ENCODE measurements at places on chromosomes 11 and 22.

DNA sequence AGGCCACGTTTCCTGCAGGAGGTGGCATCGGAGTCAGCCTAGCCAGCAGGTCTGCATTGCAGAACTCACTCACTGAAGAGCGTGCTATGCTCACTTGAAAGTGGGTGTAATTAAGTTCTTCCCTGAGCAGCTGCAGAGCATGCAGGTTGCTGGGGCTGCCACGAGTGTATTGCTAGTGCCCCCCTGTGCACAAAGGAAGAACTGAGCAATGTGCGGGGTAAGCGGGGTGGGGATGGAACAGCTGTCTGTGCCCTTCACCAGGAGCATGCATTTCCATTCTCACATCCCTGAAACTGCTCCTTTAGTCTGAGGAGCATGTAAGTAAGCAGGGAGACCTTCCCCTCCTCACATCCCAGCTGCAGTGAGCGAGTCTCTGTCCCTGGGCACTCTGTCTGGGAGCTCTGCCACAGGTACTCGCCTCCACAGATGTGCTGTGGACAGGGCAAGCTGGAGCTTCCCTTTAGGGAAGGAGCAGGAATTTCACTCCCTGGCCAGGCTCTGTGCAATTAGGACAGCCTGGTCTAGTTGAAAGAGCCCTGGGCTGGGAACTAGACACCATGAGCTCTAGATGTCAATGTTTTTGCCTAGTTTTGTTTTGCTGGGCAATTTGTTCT is 1031.8 kb downstream of the NTM start:
- no peak for DNase-seq

GRCh38 chr22:36239150-36239400 is 252 bp downstream of the APOL2 start:
- no peak for DNase-seq

GRCh38 chr11:3859373-3859881 is 4.0 kb downstream of the STIM1 start:
- DNase-seq, result no peak

DNA sequence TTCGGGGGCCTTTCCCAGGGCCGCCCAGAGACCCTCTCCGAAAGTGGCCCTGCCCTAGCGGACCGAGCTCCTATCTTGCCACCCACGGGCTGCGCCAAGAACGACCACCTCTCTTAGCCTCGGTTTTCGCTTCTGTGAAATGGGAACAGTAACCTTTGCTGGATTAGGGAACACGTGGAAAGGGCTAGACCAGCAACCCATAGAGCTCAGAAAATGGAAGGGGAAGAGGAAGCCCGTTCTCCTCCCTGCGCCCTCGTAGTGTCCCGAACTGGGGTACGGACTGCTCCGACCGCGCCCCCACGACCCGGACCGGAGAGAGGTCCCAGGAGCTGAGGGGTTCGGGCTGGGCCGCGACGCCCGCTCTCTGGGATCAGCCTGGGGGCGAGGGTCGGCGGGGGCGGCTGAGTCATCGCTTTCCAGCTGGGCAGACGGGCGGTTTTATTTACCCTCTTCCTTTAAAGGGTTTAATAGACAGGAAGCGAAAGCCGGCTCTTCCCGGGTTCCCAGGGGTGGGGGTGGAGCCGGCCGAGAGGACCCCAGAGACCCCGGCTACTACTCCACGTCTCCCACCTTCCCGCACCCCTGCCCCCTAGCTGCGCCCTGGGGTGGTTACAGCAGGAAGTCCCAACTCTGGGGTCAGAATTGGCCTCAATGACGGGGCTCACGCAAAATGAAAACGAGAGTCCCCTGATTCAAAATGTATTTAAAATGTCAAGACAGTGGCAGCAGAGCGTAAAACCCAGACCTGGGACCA is 907 bp upstream of the PHLDA2 start:
- DNase-seq, result peak; percentile 58

GRCh38 chr11:124930799-124931198 is 5.0 kb downstream of the HEPACAM start:
- no peak for DNase-seq

GRCh38 chr22:27987557-27987956 is 68.5 kb upstream of the PITPNB start:
- DNase-seq, result peak; percentile 58

GRCh38 chr11:45400591-45400990 is 114.5 kb upstream of the SYT13 start:
- peak; percentile 74 for DNase-seq

GRCh38 chr22:44491269-44492035 is 6.6 kb downstream of the RTL6 start:
- no peak for DNase-seq

DNA sequence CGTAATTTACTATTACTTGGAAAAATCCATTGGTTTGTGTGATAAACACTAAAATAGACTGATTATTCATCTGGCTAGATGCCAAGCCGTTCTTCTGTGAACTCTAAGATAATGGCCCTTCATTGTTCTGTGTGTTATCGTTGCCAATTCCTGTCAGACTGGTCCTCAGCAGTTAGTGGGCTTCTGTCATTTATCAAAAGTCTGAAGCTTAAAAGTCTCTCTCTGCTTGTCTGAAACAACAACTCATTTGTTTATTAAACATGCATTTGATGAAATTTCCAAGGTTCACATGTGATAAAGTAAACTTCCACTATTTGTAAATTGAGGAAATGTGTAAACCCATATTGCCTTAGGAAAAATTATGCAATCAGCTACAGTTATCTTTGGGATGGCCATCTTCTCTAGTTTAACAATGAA is 21.1 kb upstream of the RDX start:
- no peak for DNase-seq

GRCh38 chr22:41445129-41446056 is 1.2 kb downstream of the TOB2 start:
- DNase-seq, result peak; percentile 10

DNA sequence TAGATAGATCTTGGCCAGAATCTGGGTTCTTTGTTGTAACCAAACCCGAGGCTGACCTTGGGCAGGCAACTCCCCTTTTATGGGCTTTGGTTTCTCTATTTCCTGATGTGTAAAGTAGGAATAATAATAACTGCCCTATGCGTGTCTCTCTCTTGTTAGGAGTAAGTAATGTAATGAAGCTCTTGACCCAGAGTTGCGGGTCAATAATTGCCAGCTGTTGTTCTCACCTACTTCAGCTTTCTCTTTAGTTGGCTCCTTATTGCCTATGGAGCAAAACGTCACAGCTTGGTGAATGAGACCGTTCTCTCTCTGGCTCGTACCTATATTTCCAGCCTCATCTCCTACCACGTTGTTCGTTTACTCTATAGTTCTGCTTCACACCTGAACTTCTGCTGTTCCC is 56.6 kb upstream of the KIRREL3 start:
- DNase-seq, result no peak

- no peak for DNase-seq
These were observed 2.1 kb downstream of the CSNK1E start for GRCh38 chr22:38314933-38315822.

- DNase-seq, result peak; percentile 77
These were observed 30.2 kb downstream of the SBF1 start for GRCh38 chr22:50444663-50445062.

DNA sequence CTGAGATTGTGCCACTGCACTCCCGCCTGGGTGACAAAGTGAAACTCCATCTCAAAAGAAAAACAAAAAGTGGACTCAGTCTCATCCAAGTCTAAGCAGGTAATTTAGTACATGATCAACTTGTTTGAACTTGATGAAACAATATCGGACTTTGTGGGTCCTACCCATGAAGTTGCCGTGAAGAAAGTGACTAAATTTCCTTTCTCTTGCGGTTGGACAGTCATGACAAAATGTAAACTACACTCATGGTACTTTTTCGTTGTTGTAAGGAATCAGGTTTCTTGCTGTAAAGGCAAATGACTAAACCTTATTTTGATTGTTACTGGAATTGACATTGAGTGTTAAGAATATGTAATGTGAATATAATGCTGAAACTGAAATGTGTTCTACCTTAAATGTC is 164.5 kb upstream of the PLET1 start:
- no peak for DNase-seq

- no peak for DNase-seq
These were observed 218.8 kb downstream of the CTTN start for GRCh38 chr11:70616938-70617654.

DNA sequence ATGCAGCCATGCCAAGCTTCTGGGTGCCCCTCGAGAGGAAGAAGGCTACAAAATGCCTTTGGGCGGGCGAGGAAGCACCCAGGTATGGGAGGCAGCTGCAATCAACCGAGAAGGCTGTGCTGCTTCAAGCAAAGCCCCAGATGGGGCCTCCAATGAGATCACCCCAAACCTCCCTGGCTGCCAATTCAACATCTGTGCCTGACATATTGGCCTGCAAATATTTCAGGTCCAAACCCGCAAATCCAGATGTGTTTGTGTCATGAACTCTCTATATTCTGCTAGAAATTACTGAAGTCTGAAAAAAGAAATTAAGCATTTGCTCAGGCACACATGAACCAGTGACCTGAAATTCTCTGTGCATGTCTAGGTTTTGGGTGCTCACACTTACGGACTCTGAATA is 78.8 kb upstream of the RCN1 start:
- DNase-seq, result no peak

DNA sequence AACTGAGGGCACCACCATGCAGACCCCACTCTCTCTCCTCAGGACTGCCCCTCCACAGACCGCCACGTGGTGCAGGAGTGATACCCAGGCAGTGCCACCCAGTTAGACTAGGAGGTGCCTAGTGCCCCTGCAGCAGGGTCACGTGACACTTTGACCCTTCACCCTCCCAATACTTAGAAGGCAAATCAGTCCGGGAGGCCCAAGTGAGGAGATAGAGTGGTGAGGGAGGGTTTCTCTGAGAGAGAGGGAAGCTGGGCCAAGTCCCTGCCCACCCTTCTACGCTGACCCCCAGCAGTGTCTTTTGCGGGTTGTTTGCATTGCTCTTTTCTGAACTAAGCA is 84.6 kb downstream of the BUD13 start:
- no peak for DNase-seq

DNA sequence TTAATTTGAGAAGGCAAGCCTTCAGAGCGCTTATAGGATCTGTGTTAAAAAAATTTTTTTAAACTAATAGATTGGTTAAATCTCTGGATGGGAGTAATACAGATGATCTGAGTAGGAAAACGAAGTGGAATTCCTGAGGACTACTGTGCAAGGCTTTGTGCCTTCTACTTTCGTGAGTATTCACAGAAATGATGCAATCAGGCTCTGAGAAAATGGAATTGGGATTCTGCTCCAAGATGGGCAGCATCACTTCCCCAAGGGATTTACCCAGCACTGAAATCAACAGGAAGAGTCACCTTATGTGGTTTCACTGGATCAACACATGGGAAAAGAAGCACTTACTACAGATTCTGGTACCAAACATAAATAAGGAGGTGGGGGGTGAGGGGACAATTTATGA is 12.5 kb downstream of the KMT5B start:
- DNase-seq, result peak; percentile 37

GRCh38 chr11:83355391-83355790 is 69.2 kb upstream of the CCDC90B start:
- DNase-seq, result no peak

DNA sequence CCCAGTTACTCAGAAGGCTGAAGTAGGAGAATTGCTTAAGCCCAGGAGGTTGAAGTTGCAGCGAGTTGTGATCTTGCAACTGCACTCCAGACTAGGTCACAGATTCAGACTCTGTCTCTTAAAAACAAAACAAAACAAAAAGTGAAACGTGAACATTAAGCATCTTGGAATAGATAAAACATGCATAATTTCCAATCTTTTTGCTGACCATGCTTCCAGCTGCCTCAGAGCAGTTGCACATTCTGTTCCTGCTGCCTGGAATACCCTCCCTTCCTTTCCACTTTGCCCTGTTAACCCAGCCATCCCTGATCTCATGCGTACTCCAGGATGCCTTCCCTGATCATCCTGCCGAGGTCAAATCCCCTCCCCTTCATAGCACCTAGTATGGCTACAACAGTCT is 718 bp upstream of the CCDC88B start:
- no peak for DNase-seq

DNA sequence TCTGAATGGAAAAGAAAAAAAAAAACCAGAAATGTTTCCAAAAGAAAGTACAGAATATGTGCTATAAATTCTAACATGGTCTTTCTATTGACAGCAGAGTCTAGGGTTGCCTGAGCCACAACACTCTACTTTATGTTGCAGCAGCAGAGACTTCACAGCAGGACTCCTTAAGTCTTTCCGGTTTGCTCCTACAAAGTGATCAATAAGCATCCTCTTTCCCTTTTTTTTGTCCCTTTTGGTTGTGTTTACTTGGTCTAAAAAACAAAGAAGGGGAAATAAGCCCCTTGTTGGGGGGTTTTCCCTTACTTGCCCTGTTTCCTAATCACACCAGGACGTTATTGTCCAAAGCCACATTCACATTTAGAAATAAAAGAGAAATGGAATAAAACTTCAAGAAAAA is 163.1 kb upstream of the MPPED2 start:
- DNase-seq, result no peak

- DNase-seq, result peak; percentile 7
These were observed 320.5 kb downstream of the DDX10 start for GRCh38 chr11:108985236-108985944.

- DNase-seq, result no peak
These were observed 46.8 kb downstream of the NRXN2 start for GRCh38 chr11:64676261-64676615.

GRCh38 chr11:128480665-128481064 is 106.7 kb downstream of the ETS1 start:
- DNase-seq, result no peak

- DNase-seq, result no peak
These were observed 42.1 kb downstream of the RIBC2 start for GRCh38 chr22:45455621-45456020.

GRCh38 chr11:44344921-44345320 is 35.0 kb upstream of the ALX4 start:
- DNase-seq, result no peak

GRCh38 chr11:71204294-71204693 is 48.1 kb downstream of the SHANK2 start:
- no peak for DNase-seq

- DNase-seq, result no peak
These were observed 26.1 kb downstream of the SHISAL1 start for GRCh38 chr22:44286646-44287045.

DNA sequence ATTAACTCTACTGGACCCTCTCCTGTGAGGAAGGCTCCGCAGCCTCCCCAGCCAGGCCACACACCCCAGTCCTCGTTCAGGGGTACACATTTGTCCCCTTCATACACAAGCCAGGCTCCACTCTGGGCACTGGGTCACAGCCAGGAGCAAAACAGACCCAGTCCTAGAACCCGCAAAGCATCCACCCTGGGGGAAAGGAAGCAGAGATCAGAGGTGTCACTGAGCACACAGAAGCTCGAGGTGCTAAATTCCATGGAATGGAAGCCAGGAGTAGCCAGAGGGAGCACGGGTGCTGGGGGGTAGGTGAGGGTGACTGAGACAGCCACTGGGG is 43.6 kb upstream of the TH start:
- no peak for DNase-seq

- DNase-seq, result no peak
These were observed 25.5 kb upstream of the EHF start for GRCh38 chr11:34595391-34595790.

GRCh38 chr11:134584706-134585445 is 172.8 kb upstream of the B3GAT1 start:
- no peak for DNase-seq
